T-helper 2 cell (primary cell): ENCODE measurements at places on chromosomes 1 and 21.
A peak's percentile ranks its signal among the peaks of the same experiment; 100 is the strongest.

- no peak for DNase-seq
Observed at GRCh38 chr1:178241057-178241456, 147.2 kb downstream of the RASAL2 start.

DNA sequence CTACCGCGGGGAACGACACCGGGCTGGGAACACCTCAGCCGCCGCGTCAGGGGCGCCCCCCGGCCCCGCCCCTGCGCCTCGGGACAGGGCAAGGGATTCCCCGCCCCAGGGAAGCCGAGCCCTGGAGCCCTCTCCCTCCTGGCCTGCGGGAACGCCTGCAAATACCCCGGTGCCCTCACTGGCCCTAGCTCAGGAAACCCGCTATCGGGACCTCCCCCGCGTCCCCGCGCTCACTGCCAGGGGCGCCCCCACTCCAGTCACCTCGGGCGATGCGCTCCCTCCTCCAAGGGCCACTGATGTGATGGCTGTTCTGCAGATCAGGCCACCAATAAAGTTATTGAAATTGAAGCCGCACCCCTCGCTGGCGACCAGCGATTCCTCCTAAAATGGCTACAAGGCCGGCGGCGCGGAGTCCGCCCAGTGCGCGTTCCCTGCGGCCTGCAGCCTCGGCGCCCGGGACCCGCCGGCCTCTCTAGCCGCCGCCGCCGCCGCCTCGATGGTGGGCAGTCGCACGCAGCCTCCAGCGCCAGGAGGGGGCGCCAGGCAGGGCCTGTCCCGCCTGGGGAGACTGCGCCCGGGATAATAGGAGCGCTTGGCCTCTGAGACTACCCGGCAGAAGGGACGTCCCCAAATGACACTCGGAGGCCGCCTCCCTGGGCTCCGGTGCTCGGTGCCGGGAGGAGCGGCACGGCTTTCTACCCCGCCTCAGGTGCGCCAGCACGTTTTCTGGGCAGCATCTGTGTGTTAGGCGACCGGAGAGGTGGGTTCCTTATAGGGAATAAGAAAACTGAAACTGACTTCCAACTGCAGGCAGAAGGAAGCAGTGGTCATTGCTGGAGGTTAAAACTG lies at the start of gene PRKAB2:
Gene PRKAB2 (minus strand): TSS at position 303 of the 849 bp plus-strand sequence. CDS start 326 bp downstream, outside the sequence.
- DNase-seq = peak; percentile 75

- DNase-seq = no peak
Observed at GRCh38 chr1:47187231-47187925, 2.5 kb downstream of the PDZK1IP1 start.

GRCh38 chr1:53091841-53092645 lies 30.0 kb downstream of the PODN start:
- DNase-seq = no peak

GRCh38 chr21:34072145-34073031 lies 990 bp upstream of the MRPS6 start:
- no peak for DNase-seq

DNA sequence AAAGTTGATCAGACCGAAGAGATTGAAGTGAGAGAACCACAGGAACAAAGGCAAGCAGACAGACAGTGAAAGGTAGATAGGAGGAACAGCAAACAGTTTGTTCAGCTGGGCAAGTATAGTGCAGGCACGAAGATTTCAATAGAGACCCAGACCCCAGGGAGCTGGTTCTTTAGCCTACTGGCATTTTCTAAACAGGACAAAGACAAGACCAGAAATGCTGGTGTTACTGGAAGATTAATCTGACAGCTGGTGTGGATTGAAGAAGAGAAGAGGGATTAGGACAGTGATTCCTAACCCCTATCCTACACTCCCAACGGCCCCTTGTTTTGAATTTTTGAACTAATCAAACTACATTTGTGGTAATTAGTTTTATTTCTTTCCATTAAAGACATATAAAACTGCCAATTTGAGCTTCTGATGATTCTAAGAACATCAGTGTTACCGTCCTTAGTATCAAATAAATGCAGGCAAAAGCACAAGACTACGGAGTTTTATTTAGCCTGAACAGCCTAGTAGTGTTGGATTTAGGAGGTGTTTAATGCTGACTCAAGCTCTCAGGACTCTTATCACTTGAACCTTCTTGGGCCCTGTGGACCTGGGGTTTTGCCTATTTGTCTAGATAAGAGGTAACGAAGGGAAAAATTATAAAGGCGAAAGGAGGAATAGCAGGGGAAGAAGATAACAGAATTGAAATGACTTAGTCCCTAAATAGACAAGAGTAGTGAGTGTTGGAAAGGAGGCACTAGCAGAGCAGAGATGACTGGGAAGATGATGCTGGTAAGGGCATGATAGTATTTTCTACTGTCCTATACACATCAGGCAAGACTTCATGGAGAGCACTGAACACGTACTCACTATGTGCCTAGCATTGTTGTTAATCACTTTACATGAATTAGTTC lies 2.0 kb downstream of the NPL start:
- DNase-seq = no peak

DNA sequence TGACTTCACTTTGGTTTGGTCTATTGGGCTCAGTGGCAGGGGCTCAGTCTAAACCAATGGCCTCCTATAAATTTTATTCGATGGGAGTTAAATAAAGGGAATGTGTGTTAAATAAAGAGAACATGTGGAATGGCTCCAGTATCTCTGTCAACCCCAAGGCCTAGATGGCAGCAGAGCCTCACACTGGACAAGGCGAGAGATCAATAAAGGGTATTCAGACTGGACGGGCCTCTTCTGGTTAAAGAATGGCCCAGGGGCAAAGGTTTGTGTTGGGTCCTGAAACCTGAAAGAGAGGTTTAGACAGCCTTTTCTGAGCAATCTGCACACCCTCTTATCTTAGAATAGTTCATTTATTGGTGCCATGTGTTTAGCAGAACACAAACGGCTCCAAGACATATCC lies 34.7 kb downstream of the SH3BP5L start:
- DNase-seq = no peak

GRCh38 chr1:8378981-8379470 lies 61.1 kb downstream of the SLC45A1 start:
- DNase-seq = no peak
